Activated naive CD8-positive, alpha-beta T cell treated with anti-CD3 and anti-CD28 coated beads, Interleukin-2, amount 50 U/mL, for 24 hours (primary cell): ENCODE measurements at places on chromosomes 1 and 21.

GRCh38 chr1:181396171-181396670, 87.1 kb upstream of the CACNA1E start:
- DNase-seq, result peak; percentile 27

- no peak for DNase-seq
These were observed 14.5 kb downstream of the TIAM1 start for GRCh38 chr21:31329456-31330143.

DNA sequence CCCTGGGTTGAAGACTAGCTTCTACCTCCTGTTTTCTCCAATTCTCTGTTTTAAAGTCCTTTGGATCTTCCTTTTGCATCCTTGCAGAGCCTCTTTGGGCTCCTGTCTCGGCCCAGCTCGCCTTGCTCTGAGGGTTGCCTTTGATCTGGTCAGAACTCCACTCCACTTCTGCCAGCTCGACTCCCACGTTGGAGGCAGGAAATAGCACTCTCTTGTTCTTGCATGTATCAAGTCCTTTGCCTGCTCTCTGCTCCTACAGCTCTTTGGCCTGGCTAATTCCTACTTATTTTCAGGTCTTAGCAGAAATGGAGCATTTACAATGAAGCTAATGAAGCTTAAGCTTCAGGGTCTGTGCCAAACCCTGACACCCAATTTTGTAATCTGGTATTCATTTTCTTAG, 21.1 kb upstream of the B3GALNT2 start:
- no peak for DNase-seq

DNA sequence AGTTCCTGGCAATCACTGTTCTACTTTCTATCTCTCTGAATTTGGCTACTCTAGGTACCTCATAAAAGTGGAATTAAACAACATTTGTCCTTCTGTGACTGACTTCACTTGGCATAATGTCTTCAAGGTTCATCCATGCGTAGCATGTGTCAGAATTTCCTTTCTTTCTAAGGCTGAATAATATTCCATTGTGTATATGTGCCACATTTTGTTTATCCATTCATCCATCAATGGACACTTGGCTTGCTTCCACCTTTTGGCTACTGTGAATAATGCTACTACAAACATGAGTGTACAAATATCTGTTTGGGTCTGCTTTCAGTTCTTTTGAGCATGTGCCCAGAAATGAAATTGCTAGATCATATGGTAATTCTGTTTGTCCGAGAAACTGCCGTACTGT, 14.7 kb downstream of the CACHD1 start:
- DNase-seq, result no peak

GRCh38 chr1:78286686-78287085, 204.1 kb upstream of the PTGFR start:
- no peak for DNase-seq

- peak; percentile 18 for DNase-seq
These were observed 210.3 kb downstream of the SLC35F3 start for GRCh38 chr1:234114648-234115307.
